Stimulated activated CD8-positive, alpha-beta memory T cell treated with anti-CD3 and anti-CD28 coated beads, Interleukin-7, amount 100 ng/mL, for 1 hour (primary cell): ENCODE measurements at places on chromosomes 16 and 17.

DNA sequence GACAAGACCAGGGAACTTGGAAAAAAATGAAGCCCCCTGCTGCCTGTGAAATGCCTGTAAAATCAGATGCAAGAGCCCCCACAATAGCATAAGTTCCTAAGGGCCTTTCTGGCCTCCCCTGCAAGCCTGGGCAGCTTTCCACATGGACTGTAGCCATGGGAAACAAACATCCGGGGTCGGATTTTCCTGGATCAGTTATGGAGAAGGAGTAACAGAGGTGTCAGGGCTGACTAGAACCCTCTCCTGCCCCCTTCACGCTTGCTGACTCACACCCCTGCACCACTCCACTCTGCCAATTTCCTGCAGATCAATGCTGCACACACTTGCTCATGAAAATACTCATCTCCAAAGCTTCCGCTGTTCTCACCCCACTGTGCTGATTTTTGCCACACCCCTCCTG is 258.6 kb downstream of the CBLN1 start:
- DNase-seq, result no peak

GRCh38 chr17:3744014-3744413 is 20.3 kb downstream of the HASPIN start:
- DNase-seq, result no peak

DNA sequence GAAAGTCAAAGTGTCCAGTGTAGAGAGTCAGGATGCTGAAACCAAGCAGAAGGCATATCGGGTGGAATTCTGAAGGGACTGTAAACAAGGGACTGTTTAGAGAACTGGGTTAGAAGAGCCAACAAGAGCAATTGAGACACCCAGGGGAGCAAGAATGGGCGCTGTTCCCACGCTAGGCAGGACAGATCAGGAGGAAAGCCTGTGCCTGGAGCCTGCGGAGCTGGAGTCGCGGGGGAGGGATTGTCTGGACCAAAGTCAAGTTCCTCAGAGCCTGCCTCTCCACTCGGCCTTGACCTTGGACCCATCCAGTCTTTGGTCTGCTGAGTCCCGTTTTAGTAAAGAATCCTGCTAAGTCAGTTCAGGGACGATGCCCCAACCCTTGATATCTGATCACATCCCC is 14.7 kb upstream of the KLHL36 start:
- DNase-seq, result no peak

DNA sequence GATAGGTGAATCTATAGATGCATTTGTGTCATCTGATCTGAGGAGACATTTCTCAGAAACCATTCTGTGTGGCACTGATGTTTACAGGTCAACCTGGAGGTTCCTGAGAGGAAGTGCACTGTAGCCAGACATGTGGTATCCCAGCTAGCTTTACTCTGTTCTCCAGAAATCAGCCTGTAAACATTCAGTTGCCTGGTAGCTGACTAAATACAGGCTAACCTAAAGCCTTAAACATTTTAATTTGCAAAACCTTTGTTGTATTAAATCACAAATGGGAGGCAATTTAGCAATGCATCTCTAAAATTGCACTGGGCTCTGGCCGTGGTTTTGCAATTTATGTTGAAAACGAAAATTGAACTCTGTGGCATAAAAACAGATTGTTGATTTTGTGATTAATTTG is 207.6 kb downstream of the FTO start:
- no peak for DNase-seq

GRCh38 chr16:69927056-69927757 is 23.9 kb upstream of the CLEC18A start:
- DNase-seq, result no peak

- DNase-seq, result no peak
These were observed 58.1 kb downstream of the ZFHX3 start for GRCh38 chr16:72989579-72990551.

- DNase-seq, result no peak
These were observed 16.0 kb upstream of the RAI1 start for GRCh38 chr17:17665255-17665654.

DNA sequence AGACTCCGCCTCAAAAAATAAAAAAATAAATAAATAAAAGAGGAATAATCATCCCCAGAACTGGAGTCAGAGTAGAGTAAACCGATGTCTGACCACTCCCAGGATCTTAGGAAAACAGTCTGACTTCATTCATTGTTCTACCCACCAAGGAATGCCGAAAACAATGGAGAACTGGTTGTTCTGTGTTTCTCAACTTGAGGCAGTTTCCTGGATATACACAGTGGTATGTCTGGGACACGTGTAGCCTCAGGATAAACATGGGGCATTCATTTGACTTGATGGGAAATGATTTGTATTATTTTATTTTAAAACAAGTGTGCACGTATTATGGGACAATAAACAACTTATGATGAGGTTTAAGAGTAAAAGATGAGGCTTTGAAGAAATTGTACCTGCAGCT is 32.8 kb upstream of the PAFAH1B1 start:
- no peak for DNase-seq

- no peak for DNase-seq
These were observed 787 bp downstream of the NT5C start for GRCh38 chr17:75130632-75131277.

- no peak for DNase-seq
These were observed 47.9 kb downstream of the SLC6A4 start for GRCh38 chr17:30187573-30187972.

DNA sequence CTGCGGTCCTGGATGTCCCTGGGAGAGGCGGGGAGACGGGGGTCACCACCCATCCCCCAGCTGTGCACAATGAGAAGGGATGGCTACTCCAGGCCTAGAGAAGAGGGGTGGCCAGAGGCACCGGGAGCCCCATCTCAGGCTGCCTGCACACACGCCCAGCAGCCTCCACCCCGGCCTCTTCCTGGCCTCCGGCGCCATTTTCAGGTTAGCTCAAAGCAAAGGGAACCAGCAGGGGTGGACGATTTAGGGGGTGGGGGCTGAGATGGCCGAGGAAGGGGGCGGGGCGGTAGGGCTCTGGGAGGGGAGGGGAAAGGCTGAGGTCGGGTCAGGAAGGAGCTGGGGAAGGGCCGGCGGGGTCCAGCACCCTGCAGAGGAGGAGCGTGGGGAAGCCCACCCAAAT is 42.8 kb downstream of the SRCIN1 start:
- no peak for DNase-seq

DNA sequence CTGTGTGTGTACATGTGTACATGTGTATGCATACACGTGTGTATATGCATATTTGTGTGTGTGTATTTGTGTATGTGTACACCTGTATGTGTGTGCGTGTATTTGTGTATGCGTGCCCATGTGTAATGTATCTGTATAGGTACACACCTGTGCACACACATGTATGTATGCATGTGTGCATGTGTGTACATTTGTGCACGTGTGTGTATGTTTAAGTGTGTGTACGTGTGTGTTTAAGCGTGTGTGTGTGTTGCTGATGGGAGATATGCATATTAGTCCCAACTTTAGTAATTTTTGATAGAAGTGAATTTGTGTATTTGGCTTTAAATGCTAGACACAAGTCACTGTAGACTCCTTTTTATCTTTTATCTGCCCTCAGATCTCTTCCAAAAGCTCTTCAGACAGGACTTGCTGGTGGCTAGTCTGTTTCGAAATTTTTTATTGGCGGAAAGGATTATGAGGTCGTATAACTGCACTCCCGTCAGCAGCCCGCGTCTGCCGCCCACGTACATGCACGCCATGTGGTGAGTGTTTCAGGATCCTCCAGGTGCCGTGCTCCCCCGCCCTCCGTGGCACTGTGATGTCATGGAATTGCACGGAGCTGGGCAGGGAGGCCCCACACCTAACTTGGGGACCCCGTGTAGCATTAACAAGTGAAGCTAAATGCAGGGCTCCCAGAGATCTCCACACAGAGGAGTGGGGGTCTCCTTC is 168.8 kb upstream of the CHMP6 start:
- DNase-seq, result no peak

DNA sequence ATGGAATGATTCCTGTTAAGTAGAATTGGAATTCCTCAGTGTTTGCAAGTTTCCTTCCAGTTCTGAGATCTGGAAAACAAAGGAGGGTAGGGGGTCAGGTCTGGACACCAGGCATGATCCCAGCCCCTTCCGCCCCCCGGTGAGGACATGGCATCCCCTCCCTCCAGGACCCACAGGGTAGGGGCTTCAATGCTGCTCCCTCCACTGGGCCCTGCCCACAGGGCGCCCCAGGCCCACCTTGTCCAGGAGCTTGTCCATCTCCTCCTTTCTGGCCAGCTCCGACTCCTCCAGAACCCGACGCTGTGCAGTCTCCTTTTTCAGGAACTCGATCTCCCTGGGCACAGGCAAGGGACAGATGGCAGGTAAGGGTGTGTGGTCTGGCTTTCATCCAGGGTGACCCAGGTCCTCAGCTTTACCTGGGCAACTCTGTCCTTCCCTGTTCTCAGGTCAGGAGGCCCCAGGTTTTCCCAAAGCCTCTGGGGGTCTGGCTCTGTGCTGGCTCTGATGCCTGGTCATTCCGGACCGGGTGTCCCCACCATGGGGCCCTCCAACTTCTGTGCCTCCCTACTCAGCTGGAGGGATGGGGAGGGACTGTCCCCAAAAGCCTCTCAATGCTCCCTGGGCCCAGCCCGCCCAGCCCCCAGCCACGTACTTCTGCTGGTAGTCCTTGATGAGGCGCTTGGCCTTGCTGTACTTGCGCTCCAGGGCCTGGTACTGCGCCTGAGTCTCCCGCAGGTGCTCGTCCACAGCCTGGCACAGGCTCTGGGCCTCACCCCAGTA is 5.5 kb upstream of the SAMD14 start:
- no peak for DNase-seq

- no peak for DNase-seq
These were observed 102.8 kb upstream of the ZNF469 start for GRCh38 chr16:88279998-88280397.

GRCh38 chr16:79077346-79077745 is 523.2 kb downstream of the MAF start:
- no peak for DNase-seq

DNA sequence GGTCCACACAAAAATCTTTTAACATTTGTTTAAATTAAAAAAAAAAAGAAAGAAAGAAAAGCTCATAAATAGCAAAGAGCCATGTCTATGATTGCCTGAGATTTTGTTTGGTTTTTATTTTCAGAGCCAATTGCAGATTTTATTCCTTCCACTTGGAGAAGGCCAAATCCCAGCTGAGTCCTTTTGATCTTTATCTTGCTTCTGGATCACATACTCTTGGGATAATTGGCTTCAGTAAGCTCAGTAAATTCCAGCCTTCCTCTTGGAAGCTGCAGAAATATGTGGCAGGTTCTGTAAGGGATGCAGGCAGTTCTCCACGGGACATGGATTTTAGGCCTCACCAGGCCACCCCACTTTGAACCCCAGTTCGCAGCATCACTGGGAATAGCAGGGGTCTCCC is 63.3 kb upstream of the TMC5 start:
- DNase-seq, result no peak

DNA sequence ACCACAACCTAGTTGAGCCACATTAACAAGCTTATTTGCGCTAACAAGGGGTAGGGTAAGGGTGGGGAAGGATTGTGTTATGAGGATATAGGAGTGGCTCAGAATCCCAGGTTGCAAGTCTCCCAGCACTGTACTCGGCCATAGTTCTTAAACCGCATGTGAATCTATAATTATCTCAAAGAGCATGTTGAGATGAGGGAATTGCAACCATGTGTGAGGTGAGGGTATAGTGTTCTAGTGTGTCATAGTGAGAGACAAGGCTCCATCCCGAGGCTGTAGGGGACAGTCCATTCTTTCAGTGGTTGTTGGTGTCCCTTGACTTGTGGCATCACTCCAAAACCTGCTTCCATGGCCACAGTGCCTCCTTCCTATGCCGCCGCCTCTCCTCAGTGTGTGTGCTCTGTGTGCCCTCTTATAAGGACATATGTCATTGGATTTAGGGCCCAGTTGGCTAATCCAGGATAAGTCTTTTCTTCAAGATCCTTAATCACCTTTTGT is 22.7 kb upstream of the ATP5MC1 start:
- no peak for DNase-seq

DNA sequence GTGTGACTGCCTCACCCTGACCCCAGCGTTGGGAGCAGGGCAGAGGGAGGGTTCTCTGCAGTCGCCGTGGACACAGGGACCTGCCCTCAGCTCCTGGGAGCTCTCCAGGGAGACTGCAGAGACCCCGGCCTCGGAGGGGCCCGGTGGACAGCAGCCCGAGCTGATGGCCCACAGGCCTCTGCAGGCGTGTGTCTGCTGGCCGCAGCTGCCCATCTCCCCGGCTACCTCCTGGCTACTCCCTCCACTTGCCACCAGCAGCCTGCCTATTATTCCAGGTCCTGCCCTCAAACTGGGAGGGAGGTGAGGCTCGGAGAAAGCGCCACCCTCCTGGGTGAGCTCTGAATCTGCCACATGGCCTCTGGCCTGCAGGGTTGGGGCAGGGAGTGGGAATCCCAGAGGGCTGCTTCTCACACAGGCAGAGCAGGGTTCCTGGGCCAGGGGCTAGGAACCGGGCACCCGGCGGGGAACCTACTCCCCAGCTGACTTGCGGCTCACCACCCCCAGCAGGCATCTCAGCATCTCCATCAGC is 7.2 kb downstream of the SLC16A5 start:
- no peak for DNase-seq

DNA sequence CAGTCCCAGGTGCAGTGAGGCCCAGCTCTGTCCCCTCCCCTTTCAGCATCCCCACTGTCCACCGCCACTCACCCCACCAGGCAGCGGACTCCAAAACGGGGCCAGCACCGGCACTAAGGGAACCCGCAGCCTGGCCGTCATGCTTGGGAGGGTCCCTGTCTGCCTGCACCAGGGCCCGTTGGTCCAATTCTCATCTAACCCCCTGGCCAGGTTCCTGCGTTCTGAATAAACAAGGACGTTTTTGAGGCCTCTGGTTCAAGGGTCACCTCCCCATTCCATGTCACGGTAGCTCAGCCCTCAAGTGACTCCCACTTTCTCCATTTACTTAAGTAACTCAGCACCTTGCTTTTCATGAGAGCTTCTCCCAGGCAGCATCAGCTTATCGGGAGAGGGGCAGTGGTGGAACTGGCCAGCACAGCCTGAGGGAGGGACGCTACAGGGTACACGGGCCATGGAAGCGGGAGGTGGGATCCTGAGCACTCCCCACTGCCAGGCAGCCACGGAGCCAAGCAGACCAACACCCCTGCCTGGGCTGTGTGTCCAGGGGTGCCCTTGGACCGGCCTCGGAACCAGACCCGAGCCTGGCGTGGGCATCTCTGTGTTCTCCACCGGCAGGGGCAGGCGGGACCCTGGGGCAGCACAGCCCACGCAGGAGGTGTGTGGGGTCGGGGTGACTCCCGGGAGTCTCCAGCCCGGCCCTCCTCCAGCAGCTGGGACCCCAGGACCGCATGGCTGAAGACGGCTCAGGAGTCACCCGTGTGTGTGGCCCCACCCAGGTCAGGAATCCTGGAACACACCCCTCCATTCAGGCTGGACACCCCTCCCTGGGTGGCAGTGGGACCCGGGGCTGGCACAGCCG is 74.9 kb upstream of the GNG13 start:
- DNase-seq, result no peak

DNA sequence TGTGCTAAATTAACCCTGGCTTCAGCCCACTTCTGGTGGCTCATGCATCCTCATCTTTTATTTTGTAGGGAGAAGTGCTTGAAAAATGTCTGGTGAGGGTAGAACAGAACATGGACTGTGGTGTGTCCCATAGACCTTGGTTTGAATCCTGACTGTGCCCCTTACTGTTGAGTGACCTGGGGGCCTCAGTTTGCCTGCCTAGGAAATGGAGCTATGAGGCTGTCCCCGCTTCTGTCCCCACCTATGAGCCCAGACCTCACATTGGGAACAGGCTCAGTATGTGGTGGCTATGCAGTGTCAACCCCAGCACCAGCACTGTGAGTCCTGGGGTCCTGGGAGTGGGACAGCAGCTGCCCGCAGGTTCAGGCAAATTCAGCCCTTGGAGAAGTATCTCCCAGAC is 186.3 kb upstream of the GSE1 start:
- DNase-seq, result no peak
